Inflammatory macrophage treated with lipopolysaccharide for 4 hours (primary cell): ENCODE measurements at places on chromosomes 2 and 18.

DNA sequence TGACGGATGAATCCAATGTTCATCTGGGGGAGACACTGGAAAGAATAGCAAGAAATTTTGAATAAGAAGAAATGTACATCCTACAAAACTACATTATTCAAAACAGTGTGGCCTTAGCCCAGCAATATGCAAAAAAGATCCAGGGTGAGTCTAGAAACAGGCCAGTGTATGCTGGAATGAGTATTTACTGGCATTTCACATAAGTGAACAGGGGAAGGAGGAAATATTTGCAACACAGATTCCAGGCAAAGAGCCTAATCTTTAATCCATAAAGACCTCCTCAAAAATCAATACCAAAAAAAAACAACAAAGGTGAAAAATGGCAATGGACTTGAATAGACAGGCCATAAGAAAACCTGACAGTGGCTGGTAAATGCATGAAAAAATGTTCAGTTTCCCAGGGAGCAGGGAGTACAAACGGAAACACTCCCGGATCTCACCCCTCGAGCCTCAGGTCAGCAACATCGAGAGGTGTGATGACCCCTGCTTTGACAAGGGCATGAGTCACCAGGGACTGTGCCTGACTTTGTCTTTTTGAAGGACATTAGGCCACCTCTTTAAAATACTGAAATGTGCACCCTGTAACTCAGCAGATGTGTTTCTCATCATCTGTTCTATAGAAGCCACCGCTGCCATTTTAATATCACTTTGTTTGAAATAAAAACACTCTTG, 12.7 kb upstream of the GPC1 start:
- no peak for DNase-seq

DNA sequence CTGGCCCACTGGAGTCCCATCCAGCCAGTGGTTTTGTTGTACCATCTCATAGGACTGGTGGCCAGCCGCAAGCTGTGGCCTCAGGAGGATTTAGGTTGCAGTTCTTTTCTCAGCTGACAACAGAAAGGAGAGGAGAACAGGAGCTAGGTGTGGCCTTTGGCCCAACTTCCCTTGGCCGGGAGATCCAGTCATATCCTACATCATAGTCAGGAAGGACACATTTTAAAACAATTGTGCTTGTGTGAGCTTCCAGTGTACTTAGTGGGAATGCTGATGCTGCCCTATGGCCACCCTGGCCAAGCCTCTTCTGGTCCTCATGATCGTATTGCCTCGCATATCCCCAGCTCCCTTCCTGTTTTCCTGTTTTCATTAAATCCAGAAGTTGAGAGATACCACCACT, 98.1 kb downstream of the WDSUB1 start:
- no peak for DNase-seq

- no peak for DNase-seq
Observed at GRCh38 chr2:145412155-145412554, 892.2 kb upstream of the ZEB2 start.

GRCh38 chr2:138028538-138028937, 64.3 kb downstream of the HNMT start:
- DNase-seq, result peak; percentile 90

DNA sequence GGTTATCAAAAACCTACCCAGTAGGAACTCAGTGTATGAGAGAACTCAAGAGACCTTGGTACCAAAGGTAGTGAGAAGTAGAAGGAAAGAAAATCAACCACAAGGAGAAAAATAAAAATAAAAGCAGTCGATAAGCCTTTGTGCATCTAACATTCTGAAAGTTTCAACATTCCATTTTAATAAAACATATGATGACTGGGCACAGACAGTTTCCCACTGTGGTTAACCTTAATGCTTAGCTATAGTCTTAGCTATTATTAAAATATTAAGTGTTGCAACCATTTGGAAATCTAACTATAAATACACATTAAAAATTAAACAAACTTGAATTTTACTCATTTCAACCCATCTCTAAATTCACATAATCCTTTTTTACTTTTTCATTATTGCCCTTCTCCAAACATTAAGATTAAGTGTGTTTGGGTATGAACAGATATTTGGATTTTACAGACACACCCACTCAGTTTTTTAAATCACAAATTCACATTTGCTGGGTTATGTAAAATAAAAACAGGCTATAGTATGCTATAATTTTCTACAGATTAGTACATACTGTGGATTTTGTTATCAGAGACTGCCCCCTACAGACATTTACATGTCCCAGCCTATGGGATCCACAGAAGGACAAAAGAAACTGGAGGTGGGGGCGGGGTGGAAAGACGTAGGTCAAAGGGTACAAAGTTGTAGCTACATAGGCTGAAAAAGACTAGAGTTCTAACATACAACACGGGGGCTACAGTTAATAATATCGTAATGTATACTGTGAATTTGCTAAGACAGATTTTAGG, 32.8 kb downstream of the SRBD1 start:
- peak; percentile 71 for DNase-seq

DNA sequence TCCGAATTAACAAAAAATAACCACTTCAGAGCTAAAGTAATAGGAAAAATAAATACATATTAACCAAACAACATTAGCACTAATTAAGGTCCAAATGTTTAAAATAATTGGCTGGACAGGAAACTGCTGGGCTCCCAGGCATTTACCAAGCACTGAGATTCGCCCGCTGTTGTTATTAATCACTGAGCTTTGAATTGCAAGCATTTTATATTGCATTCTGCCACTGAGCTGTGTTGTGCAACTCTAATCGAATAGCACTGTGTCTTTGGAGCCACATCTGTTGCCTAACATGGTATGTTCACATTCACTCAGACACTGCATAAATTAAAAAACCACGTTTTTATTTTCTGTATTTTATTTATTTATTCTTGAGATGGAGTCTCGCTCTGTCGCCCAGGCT, 88.9 kb downstream of the SOWAHC start:
- no peak for DNase-seq

DNA sequence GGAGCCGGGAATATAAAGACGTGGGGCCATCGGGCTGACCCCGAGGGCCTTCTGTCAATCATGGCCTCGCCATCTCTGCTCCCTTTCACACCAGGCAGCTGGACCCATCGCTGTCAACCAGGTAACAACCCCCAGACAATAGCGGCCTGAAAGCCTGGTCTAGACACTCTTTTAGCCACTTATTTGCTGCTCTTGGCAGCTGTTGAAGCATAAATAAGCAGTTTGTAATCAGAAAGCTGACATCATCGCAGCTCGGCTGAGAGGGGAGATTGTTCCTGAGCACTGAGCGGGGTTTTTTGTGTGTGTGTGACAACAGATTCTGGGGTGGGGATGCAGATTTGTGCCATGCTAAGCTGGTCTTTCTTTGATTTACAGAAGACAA, 423.6 kb upstream of the POU3F3 start:
- no peak for DNase-seq

DNA sequence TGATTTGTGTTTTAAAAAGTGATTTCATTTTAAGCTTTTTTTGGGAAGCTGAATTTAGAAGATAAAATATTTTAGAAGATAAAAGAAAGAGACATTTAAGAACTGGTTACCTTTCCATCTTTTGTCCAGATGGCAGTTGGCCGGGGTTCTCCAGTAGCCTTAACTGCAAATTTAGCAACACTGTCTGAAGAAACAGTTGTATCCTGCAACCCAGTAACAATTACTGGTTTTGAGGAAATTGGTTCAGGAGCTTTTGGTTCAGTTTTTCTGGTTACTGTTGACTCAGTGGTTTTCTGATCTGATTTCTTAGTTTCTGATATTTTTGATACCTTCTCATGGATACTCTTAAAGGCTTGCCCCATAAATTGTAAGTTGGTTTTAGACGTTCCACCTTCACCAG, 49.9 kb downstream of the PLEKHA3 start:
- peak; percentile 68 for DNase-seq

- peak; percentile 26 for DNase-seq
Observed at GRCh38 chr2:101962309-101962708, 29.5 kb upstream of the IL1R2 start.

- DNase-seq, result no peak
Observed at GRCh38 chr2:138415985-138416384, 85.6 kb upstream of the SPOPL start.

DNA sequence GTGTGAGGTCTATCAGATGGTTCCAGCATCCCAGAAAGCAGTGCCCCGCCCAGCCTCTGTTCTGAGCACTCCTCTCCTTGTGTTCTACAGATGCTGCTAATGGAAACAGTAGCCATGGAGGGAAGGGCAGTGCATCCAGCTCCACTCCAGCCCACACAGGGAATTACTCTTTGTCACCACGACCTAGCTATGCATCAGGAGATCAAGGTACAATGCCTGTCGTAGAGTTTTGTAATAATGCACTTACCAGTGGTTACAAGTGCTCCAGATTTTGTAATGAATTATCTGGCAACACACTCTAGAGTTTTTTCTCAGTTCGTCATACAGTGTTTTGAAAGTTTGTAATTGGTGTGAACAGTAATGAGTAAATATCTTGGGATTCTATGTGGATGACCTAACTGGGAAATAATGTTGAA, 161.1 kb downstream of the ESCO1 start:
- DNase-seq, result peak; percentile 18

- DNase-seq, result no peak
Observed at GRCh38 chr2:7803515-7803914, 878.3 kb upstream of the ID2 start.

GRCh38 chr2:105398336-105399206, at the start of gene FHL2:
TSS of gene FHL2 (minus strand) at chr2:105399051. CDS start at chr2:105386516, 12,535 bp downstream.
- DNase-seq, result peak; percentile 56

DNA sequence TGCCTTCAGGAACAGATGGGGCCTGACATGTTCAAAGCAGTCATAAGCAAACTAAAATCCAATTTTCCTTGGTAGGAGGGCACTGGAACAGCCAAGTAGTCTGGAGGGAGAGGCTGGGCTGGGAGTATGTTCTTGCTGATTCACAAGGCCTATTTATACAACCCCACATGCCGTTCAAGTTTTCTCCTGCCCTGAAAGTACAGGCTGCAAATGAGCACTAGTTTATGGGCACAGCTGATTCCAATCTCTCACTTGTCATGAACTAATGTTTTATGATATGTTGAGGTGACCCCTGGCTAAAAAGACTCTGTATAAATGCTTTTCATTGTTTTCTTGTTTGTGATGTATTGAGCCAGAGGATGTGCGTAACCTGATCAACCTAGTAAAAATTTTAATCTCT, 183.4 kb upstream of the SRD5A2 start:
- DNase-seq, result no peak

- DNase-seq, result no peak
Observed at GRCh38 chr2:200185628-200186000, 120.9 kb upstream of the SPATS2L start.

DNA sequence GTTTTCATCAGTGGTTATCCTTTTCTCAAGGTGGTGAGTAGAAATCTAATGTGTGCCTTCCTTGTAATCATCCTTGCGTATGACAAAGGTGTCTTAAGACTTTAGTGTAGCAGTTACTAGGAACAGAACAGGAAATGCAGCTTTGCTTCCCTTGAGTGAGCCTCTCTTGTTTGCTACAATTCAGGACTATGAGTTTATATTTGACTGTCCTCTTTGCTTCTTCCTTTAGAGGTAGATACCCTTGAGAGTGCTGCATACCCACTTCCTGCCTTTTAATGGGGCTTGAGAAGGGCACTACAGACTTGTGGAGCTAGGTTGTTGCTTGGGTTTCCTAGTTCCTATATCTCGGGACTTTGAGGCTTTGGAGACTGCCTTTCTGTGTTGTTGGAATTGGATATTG, 3.8 kb downstream of the KCNJ13 start:
- DNase-seq, result no peak

DNA sequence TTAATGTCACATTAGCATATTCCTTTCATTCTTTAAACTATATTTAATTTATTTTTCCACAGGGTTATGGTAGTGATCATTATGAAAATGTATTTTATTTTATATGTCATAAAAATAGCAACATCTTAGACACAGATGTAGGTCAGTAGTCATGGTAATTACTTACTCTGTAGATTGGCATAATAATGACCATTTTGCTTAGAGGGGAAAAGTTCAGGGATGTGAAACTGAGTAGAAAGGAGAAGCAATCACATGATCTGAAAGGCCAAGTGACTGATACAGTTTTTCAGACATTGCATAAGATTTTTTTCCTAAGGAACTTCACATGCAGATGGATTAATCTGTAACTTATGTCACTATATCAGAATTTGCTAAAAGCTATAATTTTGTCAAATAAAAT, 286.9 kb downstream of the CTNNA2 start:
- DNase-seq, result peak; percentile 21

DNA sequence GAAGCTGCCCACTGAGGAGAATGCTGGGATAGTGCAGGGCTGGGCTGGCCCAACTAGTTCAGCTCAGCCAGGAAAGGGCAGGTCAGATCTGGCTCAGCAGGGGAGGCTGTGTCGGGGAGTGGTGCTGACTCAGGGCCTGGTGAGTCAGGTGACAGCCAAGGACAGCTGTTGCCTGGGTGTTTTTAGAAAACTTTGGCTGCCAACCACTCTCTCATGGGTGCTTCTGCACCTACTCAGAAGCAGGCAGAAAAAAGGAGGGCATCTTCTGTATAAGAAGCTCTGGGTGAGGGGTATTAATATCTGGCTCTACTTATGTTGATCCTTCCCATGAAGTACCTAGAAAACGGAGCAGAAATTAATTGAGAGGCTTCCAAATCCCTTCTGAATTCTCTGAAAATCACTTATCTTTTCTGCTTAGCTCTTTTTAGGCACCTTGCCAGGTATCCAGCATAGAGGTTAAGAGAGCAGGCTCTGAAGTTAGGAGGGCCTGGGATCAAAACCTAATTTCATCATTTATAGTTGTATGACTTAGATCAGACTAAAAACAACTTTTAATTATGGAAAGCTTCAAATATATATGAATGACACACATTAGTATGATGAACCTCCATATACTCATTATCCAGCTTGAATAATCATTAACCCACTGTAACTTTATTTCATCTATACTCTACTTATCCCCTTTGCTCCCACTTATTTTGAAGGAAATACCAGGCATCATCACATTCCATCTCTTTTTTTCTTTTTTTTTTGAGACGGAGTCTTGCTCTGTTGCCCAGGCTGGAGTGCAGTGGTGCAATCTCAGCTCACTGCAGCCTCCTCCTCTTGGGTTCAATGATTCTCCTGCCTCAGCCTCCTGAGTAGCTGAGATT, 15.5 kb upstream of the RAB10 start:
- peak; percentile 87 for DNase-seq

GRCh38 chr18:12373116-12373770, 3.8 kb downstream of the AFG3L2 start:
- no peak for DNase-seq

DNA sequence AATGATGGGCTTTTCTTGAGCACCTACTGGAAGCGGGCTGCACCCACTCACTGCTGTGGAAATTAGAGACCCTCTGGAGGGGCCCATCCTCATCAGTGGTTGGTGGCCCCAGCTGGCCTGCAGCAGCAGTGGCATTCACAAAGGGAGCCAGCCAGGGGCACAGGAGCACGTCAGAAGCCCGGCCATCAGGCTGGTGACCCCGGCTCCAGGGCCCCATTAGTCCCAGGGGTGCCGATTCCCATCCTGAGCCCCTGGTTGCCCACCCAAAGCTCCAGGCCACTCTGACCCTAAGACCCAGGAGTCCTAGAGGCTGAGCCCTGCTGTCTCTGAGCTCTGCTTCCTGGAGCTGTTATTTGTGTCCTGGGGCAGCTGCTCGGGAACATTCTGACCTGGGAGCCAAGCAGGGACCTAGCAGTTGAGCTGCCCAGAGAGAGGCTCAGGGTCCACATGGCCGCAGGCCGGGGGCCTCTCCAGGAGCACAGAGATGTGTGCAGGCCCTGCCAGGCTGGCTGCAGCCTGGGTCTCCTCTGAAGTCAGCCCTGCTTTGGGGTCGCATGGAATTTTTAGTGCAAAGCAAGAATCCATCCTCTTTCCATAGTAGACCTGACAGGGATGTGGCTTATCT, 207.2 kb downstream of the KLHL29 start:
- no peak for DNase-seq
